Amniotic stem cell (primary cell): ENCODE measurements at places on chromosomes 5 and 9.

DNA sequence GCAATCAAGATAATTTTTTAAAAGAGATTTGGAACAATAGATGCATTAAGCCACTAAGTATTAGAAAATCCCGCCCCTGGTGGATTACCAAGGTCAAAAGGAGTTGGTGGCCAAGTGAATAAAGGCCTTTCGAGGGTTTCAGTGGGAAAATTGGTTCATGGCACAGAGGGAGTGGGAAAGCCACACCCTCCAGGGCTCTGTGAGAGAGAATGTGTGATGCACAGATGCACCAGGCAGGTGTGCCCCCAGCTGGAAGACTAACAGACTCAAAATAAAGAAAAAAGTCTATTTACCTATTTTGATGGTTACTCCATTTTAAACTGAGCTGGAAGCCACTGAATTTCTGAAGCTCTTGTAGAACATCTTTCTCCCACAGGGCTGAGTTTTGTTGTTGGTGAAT, 278.0 kb downstream of the DRD1 start:
- DNase-seq: no peak

- no peak for DNase-seq
Measured at GRCh38 chr5:89968958-89969381, 440.6 kb downstream of the CETN3 start.

GRCh38 chr5:175328176-175328575, 115.8 kb downstream of the DRD1 start:
- DNase-seq: no peak

DNA sequence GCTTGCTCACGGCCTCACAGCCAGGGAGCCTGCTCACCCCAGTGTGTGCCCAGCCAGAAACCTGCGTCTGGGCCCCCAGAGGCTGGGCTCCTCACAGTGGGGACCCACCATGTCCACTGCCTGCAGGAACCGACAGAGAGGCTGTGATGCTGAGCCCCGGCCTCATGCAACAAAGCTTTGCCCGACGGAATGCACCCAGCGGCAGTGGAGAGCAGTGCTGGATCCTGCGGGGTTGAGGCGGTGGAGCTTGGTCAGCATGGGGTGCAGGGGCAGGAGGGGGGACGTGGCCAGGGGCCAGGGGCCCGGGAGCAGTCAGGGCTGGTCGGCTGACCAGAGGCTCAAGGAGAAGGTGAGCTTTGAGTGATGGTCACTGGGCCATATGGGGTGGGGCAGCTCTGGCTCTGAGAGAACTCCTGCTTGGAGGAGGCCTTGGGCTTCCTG, 7.7 kb upstream of the CEP72 start:
- DNase-seq: no peak

- no peak for DNase-seq
Measured at GRCh38 chr9:326667-327066, 112.0 kb downstream of the DOCK8 start.

DNA sequence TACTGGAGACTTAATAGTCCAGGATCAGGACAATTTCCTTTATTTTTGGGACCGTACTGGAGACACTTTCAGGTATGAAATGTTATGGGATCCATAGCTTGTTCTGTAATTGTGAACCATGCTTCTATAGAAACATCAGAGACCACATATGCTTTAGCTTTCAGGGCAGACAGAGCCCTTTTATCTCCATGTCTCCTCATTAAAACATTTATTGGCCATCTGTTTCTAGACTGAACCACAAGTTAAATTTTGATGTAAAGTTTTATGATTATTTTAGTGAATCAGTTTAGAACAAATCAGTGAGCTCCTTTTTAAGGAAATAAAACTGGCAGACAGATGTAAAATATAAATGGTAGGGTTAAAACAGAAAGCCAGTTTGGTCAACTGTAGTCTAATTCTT, 62.0 kb downstream of the SLC27A6 start:
- DNase-seq: no peak

DNA sequence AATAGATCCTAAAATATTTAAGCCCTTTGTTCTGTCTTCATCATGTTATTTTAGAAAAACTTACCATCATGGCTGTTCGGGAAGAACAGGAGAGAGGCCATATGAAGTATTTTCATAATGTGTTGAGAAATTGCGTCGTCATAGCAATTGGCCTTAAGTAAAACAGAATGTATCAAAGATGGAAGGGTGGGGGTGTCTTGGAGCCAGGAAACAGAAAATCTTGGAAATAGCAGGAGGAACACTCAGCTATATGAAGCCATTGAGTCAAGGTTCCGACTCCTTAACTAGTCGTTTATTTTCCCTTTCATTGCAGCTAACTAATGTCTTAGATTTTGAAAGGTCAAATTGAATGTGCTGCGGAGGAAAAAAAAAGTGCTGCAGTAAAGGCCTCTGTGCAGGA, 1.3 kb downstream of the SPTAN1 start:
- DNase-seq: peak; percentile 39

- no peak for DNase-seq
Measured at GRCh38 chr5:80302636-80303035, 17.2 kb upstream of the SPZ1 start.

- DNase-seq: no peak
Measured at GRCh38 chr9:35871545-35871944, 1.3 kb upstream of the OR13J1 start.

DNA sequence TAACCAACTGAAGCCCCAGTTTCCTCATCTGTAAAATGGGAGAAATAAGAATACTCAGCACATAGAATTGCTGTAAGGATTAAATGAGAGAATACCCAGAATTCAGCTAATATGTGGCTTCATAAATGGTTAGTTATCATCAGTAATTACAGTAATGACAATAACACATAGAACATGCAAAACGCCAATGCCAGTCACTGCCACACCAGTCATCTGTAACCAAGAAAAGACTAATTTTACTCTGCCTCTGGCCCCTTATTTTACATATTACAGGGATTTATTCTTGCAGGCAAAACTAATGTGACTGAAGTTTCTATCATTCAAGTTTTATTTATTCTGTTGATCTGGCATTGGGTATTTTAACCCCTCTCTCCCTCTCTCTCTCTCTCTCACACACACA, 46.5 kb downstream of the EBF1 start:
- no peak for DNase-seq

- no peak for DNase-seq
Measured at GRCh38 chr5:84080908-84081307, 303.8 kb downstream of the EDIL3 start.

DNA sequence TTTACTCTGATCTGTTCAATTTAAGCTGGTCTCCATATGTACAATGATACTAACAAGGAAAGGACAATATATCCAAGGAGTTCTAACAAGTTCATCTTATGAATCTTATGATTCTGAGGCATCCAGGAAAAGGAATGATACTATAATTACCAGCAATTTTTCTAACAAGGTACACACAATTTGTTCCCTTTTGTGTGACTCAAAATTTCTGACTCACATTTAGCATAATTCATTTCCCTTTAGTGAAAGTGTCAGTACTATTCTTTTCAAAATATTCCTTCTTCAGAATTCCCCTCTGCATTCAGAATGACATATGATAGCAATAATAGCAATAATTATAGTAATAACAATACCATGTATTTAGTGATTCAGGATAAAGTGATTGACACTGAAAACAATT, 594.8 kb downstream of the DMRTA1 start:
- no peak for DNase-seq

GRCh38 chr9:114619191-114619761, 8.2 kb downstream of the TMEM268 start:
- no peak for DNase-seq

GRCh38 chr9:5361326-5362010, 21.8 kb upstream of the RLN1 start:
- no peak for DNase-seq

DNA sequence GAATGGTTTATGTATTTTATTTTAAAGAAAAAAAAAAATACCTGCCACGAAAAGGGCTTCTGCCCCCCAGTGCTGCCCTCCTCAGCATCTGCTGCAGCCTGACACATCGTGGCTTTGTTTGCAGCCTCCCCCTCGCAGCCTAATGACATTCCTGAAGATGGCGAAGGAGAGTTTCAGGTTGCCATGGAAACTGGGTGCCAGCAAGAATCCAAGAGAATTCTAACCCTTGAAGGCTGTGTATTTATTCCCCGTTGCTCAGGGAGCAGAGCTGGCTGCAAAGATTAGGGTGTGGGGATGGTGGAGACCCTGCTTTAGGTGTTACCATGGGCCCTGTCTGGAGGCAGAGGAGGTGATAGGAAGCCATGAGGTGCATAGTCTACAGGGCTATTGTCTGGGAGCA, 126.6 kb downstream of the NSG2 start:
- DNase-seq: no peak

DNA sequence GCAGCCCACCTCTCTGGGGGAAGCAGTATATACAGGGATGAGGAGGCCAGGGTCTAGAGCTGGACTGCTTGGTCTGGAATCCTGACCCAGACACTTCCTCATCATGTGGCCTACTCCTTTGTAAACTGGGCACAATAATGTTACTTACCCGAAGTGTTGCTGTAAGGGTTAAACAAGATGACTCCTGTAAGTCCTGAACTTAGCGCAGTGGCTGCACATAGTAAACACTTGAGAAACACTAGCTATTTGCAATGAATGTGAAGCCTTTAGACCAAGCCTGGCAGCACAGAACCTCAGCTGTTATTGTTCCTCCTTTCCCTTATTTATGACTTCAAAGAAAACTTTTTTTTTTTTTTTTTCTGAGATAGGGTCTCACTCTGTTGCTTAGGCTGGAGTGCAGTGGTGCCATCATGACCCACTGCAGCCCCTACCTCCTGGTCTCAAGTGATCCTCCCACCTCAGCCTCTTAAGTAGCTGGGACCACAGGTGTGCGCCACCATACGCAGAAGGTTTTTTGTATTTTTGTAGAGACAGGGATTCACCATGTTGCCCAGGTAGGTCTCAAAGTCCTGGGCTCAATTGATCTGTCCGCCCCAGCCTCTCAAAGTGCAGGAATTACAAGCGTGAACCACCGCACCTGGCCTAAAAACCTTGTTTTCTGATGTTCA, 96.2 kb upstream of the IL6ST start:
- DNase-seq: no peak

GRCh38 chr9:89810431-89810830, 205.6 kb downstream of the GADD45G start:
- DNase-seq: no peak

- DNase-seq: no peak
Measured at GRCh38 chr5:154359221-154359573, 86.6 kb upstream of the SAP30L start.

GRCh38 chr5:99099691-99100090, 170.9 kb upstream of the CHD1 start:
- no peak for DNase-seq
